ENCODE measurements at places on chromosomes 2 and 18.

DNA sequence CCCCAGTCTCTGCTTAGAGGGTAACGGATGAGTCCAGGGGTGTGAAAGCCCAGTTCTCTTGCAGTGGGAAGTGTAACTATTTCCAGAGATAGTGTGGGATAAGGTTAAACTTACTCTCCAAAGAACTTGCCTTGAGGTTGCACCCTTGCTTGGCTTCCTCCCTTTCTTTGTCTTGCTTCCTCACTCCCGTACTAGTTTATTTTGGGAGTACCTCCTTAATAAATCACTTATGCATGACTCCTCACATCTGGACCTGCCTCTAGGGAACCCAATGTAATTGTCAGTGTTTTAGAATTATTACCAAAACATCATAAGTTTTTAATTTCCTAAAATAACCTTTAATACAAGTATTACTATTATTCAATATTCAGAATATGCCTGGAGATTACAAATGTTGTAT, 35.2 kb downstream of the CPO start:
- H3K4me1 ChIP-seq: peaks cover 11% of the 10 kb centered on the region
- H3K27me3 ChIP-seq: no peaks in the 10 kb centered on the region
- no peaks in the 10 kb centered on the region for H3K36me3 ChIP-seq
- no peak overlapping the region for H3K27ac ChIP-seq
- no peak for DNase-seq

- peaks cover 39% of the 10 kb centered on the region for H3K4me1 ChIP-seq
- peaks cover 3% of the 10 kb centered on the region for H3K27me3 ChIP-seq
- H3K36me3 ChIP-seq: peaks cover 8% of the 10 kb centered on the region
- H3K27ac ChIP-seq: no peak overlapping the region
- DNase-seq: no peak
Measured at GRCh38 chr18:58175786-58176176, 131.8 kb downstream of the NEDD4L start.

DNA sequence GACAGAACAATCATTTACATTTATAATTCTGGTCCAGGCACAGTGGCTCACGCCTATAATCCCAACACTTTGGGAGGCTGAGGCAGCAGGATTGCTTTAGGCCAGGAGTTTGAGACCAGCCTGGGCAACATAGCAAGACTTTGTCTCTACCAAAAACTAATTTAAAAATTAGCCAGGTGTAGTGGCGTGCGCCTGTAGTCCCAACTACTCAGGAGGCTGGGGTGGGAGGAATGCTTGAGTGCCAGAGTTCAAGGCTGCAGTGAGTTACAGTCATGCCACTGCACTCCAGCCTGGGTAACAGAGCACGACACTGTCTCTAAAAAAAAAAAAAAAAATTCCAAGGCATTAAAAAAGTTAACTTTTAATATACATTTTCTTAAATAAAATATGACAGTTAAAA, 88.1 kb downstream of the PLEKHM3 start:
- no peak overlapping the region for H3K27ac ChIP-seq
- peaks cover 3% of the 10 kb centered on the region for H3K4me1 ChIP-seq
- no peaks in the 10 kb centered on the region for H3K36me3 ChIP-seq
- H3K27me3 ChIP-seq: no peaks in the 10 kb centered on the region
- no peak overlapping the region for H3K4me3 ChIP-seq

DNA sequence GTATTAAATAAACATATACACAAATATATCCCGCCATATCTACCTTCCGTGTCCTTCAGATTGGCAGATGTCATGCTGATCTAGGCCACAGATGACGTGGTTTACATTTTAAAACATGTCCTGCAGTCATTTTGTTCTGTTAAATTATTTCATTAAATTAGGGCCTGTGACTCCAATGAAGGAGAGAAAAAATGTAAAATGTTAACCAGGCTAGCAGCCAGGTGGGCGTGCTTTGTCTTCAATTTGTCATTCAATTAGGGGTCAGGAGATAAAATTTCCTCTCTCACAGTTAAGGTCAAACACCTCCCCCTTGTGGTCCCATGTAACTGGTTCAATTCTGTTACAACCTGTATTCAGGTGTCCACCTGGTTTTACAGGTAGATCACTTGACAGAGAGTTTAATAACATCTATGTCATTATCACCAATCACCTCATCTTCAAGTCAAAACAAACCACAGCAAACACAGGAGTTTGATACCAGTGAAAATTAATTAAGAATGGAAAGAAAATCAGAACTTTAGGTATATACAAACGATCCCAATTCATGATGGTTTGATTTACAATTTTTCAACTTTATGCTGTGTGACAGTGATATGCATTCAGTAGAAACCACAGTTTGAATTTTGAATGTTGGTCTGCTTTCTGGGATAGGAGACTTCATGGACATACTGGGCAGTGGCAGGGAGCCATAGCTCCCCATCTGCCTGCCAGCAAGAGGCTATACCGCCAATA, 339.4 kb downstream of the CMPK2 start:
- no peak overlapping the region for H3K27ac ChIP-seq
- DNase-seq: peak; percentile 10
- no peaks in the 10 kb centered on the region for H3K27me3 ChIP-seq
- H3K4me3 ChIP-seq: no peak overlapping the region

GRCh38 chr2:47751856-47752414, 31.0 kb upstream of the MSH6 start:
- peaks cover 9% of the 10 kb centered on the region for H3K36me3 ChIP-seq
- no peak for DNase-seq
- H3K27ac ChIP-seq: no peak overlapping the region
- H3K4me3 ChIP-seq: no peak overlapping the region
- peaks cover 2% of the 10 kb centered on the region for H3K4me1 ChIP-seq

- no peak for DNase-seq
- no peak overlapping the region for H3K27ac ChIP-seq
- peaks cover 3% of the 10 kb centered on the region for H3K27me3 ChIP-seq
- H3K36me3 ChIP-seq: no peaks in the 10 kb centered on the region
- H3K4me1 ChIP-seq: no peaks in the 10 kb centered on the region
- no peak overlapping the region for H3K4me3 ChIP-seq
Measured at GRCh38 chr2:122532072-122532344, 776.6 kb downstream of the TSN start.

DNA sequence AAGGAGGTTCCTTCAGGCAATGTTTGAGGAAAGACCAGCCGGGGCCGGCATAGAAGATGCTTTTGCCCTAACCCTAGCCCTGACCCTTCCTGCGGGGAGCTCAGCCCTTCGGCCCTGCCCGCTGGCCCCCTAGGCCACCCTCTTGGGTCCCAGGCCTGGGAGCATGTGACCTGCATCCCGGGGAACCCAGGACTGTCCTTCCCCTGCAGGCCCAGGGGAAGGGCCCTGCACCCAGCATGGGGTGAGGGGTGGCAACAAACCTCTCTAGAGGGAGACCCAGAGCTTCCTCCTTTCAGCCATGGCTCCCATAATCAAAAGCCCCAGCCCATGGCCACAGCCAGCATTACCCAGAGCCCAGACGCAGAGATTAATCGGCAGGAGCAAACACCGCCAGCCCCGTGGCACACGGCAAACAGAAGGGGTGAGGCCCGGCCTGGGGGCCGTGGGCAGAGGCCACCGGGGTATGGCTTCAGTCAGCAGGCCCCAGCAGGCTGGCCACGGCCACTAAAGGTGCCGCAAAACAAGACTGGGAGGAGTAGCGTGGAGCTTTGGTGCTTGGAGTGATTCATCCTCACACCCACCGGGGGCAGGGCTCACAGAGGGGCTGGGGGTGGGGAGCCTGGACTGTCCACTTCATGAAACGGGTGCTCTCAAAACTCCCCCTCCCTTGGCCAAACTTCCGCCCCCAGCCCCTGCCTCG, 61.6 kb upstream of the HPCAL1 start:
- no peaks in the 10 kb centered on the region for H3K4me1 ChIP-seq
- no peak for DNase-seq
- no peaks in the 10 kb centered on the region for H3K36me3 ChIP-seq
- no peak overlapping the region for H3K27ac ChIP-seq
- H3K27me3 ChIP-seq: peaks cover 4% of the 10 kb centered on the region
- no peak overlapping the region for H3K4me3 ChIP-seq

Data from endothelial cell (in vitro differentiated cells).